Naive thymus-derived CD8-positive, alpha-beta T cell (primary cell): ENCODE measurements at places on chromosomes 13 and 19. TPM values are rescaled to one million over a fixed set of nuclear protein-coding genes. Genes with fewer than 3 reads are reported as not detected.
A peak's percentile ranks its signal among the peaks of the same experiment; 100 is the strongest.

- no peak for DNase-seq
These were observed 3.9 kb upstream of the ATP11A start for GRCh38 chr13:112685896-112686295.

- DNase-seq: no peak
These were observed 2.2 kb downstream of the JUND start for GRCh38 chr19:18279266-18279515.

GRCh38 chr19:45419396-45419795 is 4.3 kb downstream of the ERCC1 start:
- no peak for DNase-seq

DNA sequence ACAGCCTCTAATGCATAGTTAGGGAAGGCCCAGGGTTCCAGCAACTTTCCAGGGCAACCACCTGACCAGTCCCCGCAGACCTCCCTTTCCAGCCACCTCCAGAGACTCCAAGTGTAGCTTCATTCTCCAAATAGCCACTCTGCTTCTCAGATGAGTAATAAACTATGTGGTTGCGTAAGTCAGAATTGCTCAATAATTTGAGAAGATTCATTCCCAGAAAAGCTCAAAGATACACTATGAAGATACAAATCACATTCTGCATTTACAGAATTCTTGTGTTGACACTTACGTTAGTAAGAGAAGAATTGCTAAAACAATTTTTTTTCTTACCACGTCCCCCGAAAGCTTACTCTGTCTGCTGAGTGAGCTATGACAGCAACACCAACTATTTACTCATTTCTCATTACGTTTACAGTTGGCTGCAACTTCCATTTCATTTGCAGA is 8.2 kb upstream of the LATS2 start:
- DNase-seq: no peak

DNA sequence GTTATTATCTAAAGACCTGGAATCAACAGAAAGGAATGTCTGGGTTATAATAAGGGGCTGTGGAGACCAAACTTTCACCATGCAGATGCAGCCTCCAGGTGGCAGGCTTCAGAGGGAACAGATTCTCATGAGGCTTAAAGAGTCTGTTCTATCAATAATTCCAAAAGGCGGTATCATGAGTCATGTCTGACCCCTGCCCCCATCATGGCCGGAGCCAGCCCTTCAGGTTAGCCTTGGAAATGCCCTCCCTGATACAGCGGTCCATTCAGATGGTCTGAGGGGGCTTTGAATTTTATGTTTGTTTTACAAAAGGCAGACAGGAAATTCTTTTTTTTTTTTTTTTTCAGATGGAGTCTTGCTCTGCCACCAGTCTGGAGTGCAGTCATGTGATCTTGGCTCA is 21.7 kb upstream of the LAMP1 start:
- DNase-seq: peak; percentile 39

DNA sequence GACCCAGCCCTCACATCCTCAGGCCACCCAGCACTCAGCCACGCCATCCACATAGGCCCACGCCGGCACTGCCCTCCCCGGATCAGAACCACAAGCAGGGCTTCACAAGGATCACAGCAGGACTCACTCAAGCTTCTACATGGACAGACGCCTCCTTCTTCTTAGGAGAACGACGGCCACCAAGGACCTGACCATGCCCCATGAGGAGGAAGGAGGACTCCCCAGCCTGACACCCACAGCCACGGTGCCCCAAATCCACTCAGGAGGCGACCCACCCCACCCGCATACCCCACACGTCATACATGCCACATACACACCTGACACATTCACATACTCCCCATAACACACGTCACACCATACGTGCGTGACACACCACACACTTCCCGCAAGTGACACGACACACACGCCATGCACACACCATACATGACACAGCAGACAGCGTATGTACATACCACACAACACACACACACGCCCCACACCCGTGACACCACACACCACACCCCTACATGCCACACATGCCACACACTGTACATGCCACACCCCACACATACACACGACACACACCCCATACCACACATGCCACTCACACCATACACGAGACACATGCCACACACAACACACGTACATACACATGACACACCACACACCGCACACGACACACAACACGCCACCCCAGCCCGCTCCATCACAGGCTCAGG is 50.4 kb downstream of the MLLT1 start:
- DNase-seq: no peak

DNA sequence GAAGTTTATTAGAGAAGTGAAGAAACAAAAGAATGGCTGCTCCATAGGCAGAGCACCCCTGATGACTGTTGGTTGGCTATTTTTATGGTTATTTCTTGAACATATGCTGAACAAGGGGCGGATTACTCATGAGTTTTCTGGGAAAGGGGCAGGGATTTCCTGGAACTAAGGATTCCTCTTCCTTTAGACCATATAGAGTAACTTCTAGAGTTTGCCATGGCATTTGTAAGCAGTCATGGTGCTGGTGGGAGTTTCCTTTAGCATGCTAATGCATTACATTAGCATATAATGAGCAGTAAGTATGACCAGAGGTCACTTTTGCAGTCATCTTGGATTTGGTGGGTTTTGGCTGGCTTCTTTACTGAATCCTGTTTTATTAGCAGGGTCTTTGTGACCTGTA is 38.7 kb upstream of the PCDH8 start:
- no peak for DNase-seq

- no peak for DNase-seq
These were observed 403.7 kb downstream of the PCDH9 start for GRCh38 chr13:66826398-66826797.

GRCh38 chr13:47875201-47875600 is 125.9 kb downstream of the SUCLA2 start:
- DNase-seq: no peak

- no peak for DNase-seq
These were observed 31.4 kb downstream of the FBN3 start for GRCh38 chr19:8117991-8118390.

GRCh38 chr19:7730286-7731217 is 1.4 kb downstream of the CLEC4G start:
- DNase-seq: no peak

- DNase-seq: no peak
These were observed 8.0 kb upstream of the DHRS12 start for GRCh38 chr13:51811920-51812451.

GRCh38 chr13:57302604-57303003 is 135.6 kb downstream of the PRR20E start:
- DNase-seq: no peak

GRCh38 chr19:46251416-46251815 is 21.9 kb downstream of the IGFL1 start:
- DNase-seq: no peak

DNA sequence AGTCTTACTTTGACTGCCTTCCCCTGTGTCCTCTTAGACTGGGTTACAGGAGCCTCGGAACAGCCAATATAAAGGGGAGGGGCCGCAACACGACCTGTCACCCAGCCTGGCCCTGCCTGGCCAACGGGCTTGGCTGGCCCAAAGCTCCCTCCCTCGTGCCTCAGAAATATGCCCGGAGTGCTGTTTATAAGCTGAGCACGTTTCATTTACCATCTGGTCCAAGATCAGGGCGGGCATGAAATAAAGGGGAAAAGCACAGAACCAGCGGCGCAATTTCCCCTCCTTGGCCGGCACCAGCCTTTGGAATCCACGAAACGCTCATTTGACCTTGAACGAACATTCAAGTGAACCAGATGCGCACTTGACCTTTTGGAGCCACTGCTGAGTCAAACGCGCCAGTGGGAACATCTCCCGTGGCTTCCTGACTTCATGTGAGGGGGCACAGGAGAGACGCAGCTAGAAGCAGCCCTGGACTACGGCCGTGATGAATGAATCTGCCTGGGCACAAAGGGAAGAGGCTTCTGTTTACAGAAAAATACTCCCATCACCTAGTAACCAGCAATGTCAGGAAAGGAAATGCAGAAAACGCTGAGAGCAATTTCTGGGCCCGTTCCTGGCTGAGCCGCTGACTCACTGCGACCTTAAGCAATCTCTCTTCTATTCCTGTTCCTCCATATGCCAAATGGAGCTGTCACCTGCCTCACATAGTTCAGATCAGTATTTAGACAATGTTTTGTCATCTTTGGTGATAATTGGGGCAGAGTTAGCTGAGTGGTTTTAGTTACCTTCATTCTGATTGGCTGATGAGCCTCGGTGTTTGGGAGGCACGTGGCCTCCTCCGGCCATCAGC is 53.3 kb downstream of the RFX2 start:
- DNase-seq: no peak

DNA sequence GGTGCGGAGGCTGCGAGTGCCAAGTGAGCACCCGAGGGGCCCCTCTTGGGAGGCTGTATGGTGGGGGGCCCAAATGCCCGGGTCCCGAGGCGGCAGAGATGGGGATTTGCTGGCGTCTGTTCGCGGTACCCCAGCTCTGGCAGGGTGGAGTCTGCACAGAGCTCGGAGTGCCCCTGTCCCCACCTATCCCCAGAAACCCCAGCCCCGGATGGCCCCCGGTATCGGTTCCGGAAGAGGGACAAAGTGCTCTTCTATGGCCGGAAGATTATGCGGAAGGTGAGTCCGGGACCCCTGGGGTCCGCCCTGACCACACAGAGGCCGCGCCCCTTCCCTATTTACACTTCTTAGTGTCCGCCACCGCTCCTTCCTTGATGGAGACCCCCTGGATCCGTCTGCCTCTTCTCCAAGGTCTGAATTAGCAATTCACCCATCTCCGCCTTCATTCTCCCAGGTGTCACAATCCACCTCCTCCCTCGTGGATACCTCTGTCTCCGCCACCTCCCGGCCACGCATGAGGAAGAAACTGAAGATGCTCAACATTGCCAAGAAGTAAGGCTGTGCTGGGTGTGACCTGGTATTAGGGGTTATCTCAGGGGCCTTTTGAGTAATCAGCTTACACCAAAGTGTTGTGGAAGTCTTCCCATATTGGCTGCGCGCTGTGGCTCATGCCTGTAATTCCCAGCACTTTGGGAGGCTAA is 630 bp downstream of the PNPLA6 start:
- no peak for DNase-seq

GRCh38 chr19:39661565-39661964 is 5.9 kb downstream of the LGALS16 start:
- DNase-seq: no peak

- no peak for DNase-seq
These were observed 75.8 kb upstream of the FRY start for GRCh38 chr13:31955741-31956140.

DNA sequence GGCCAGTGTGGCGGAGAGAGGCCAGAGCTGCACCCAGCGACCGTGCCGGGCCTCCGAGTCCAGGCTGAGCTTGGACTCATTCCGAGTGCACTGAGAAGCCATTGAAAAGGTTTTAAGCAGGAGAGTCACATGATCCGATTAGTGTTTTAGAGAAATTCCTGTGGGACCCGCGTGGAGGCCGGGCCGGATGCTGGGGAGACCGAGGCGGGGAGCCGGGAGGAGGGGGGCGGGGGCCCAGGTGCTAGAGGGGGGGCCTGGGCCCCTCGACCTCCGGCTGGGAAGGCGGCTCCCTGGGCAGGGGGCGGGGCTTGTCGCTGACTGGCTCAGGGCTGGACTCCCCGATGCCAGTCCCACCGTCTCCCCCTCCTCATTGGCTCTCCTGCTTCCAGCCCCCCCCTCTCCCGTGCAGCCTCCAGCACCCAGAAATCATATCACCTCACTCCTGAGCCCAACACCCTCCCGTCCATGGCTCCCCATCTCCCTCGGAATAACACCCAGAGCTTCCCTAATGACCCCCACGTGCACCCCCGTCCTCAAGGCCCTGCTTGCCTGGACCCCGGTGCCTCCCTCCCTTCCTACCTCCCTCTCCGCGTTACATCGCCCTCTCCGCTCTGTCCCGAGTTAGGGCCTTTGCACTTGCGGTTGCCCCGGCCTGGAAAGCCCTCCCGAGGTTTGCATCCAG is 5.2 kb upstream of the ZNF579 start:
- peak; percentile 52 for DNase-seq

- no peak for DNase-seq
These were observed 51.7 kb upstream of the RNF113B start for GRCh38 chr13:98228661-98229341.

DNA sequence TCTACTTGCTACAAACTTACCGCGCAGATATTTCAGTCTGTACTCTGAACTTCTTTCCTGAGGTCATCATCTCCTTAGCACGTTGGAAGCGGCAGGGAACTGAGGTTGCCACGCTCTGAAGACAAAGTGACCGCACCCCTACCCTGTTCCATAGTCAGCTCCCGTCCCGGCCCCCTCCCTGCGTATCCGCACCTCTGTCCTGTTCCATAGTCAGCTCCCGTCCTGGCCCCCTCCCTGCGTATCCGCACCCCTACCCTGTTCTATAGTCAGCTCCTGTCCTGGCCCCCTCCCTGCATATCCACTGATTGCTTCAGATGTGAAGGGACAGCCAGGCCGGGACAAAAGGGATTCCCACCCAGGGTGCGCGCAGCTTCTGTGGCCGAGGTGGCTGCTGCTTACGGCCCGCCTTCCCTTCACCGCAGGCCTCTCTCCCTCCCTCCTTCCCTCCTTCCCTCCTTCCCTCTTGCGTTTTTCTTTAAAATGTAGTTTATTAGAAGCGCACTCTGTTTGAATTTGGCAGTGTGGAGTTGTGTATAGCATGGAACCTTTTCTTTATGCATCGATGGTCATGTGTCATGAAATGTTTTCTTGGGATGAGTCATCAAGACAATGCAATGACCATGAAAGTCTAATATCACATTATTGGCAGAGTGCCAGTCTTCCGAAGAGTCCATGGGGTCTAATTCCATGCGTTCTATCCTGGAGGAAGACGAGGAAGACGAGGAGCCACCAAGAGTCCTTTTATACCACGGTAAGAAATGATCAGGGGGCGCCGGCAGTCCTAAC is 21.9 kb upstream of the NDUFS7 start:
- DNase-seq: no peak

DNA sequence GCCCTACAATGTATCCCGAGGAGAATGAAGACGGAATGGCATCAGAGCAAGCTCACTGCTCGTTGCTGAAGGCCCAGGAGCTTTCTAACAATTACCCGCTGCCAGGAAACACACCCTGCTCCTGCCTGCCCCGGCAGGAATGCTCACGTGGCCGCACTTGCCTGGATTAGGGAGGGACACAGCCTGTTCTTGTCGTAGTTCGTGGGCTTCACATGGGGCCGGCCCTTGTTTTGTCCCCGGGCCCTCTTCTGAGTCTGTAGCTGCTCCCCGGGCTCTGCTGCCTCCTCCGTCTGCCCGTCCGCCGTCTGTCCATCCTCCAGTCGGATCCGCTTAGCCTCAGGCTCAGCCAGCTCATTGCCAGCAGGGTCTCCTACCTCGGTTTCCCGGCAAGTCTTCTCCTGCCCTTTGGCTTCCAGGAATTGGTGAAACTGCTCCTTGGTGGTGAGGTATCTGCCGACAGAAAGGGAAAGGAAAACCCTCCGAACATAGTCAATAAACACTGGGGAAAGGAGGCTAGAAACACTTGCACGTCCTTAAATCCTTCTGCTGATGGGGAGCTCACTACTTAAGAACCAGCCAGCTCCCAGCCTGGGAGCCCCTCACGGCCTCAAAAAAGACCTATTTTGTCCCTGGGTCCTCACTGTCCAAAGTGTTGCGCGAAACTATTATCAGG is 941 bp downstream of the DUS3L start:
- no peak for DNase-seq

GRCh38 chr19:53903055-53903680 is 5.9 kb upstream of the CACNG7 start:
- DNase-seq: peak; percentile 55

The TTC9B gene
- not detected for total RNA-seq

The FUT1 gene
- total RNA-seq: not detected

The POU4F1 gene
- not detected for total RNA-seq

The ZSCAN4 gene
- total RNA-seq: not detected

The INAFM1 gene
- 17.6 TPM for total RNA-seq

The ZNF573 gene
- total RNA-seq: 31.1 TPM

The TMEM143 gene
- total RNA-seq: 25.0 TPM

The NUCB1 gene
- total RNA-seq: 106 TPM

The WDR62 gene
- total RNA-seq: 2.5 TPM

The PLIN4 gene
- total RNA-seq: 0.36 TPM

The DOCK9 gene
- 201 TPM for total RNA-seq

The ZGLP1 gene
- total RNA-seq: 10.0 TPM
